Activated CD4-positive, alpha-beta T cell treated with anti-CD3 and anti-CD28 coated beads, Interleukin-2, amount 10 ng/mL, durations not matched to agents 24 days and 14 days (primary cell): ENCODE measurements at places on chromosomes 5 and 9. TPM values are rescaled to one million over a fixed set of nuclear protein-coding genes. Genes with fewer than 3 reads are reported as not detected.

Gene SPINK7
- total RNA-seq = not detected in 2 replicates

Gene PCDHB7
- not detected in 2 replicates for total RNA-seq

GRCh38 chr9:103999375-104000062 lies 94.6 kb upstream of the SMC2 start:
- no peak for DNase-seq

GRCh38 chr5:177450667-177451424 lies 4.2 kb downstream of the PRR7 start:
- no peak for DNase-seq

- no peak for DNase-seq
These were observed 48.2 kb downstream of the OTP start for GRCh38 chr5:77590347-77590746.

GRCh38 chr5:160523502-160524163 lies 102.0 kb downstream of the PTTG1 start:
- DNase-seq = no peak

DNA sequence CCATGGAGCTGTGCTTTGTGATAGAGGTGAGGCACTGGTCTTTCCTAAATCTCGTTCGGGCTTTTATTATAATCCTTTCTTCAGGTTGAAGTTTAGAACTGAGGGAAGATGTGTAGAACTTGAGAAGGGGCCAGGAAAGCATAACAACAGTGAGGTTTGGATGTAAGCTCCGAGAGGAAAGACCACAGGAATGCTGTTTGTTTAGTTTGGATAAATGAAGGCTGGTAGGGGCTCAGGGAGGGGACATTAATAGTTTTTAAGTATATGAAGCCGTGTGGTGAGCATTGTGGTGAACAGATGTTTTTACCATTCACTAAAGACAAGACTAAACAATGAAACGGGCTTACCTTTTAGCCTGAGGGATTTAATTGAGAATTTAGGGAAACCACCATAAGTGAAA lies 130.8 kb downstream of the ARHGAP26 start:
- DNase-seq = no peak

DNA sequence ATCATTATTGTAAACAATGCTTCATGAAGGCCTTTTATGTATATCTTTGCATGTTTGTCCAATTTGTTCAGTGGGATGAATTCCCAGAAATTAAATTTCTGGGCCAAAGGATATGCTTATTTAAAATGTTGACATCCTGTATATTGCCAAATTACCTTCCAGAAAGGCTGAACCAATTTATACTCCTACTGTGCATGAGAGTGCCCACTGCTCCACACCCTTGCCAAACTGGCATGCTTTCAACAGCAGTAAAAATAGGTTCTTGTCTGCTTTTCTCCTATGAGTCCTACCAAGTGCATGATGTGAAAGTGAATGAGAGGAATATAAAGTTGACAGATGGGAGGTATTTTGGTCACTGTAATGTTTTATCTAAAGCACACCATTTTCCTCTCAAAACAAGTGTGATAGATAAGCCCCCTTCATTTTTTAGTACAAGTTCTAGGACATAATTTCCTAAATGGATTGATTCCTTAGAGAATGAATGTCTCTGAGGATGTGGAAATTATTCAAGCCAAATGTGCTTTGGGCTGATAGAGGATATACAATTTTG lies 70.5 kb upstream of the ERBIN start:
- no peak for DNase-seq

GRCh38 chr9:89026876-89027275 lies 35.6 kb downstream of the S1PR3 start:
- DNase-seq = no peak
